ENCODE measurements at places on chromosomes 2 and 18. TPM values are rescaled to one million over a fixed set of nuclear protein-coding genes. Genes with fewer than 3 reads are reported as not detected.

HRH4 gene
- 2.5 TPM for total RNA-seq

GNAL gene
- 4.2 TPM for total RNA-seq

DQX1 gene
- total RNA-seq = 1.9 TPM

MAP2 gene
- total RNA-seq = 51.6 TPM

GPR17 gene
- not detected for total RNA-seq

HDLBP gene
- total RNA-seq = 447 TPM

DNA sequence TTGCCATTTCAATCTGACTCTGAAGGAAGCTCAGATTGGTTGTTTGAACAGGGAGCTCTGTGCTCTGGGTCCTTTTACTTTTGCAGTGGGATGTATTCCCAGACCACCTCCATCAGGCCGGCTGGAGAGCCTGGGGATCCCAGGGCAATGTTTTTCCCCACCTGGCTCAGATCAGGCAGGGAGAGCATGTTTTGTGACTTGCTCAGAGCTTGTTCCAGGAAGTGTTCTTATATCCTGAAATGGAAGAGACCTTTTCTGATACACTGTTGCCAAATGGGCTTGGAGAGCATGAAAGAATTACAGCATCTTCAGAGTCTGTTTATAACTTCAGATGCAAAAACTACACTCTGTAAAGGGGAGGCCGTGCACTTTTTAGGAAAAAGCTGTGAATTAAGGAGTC, 56.0 kb downstream of the LIPG start:
- DNase-seq = no peak

DNA sequence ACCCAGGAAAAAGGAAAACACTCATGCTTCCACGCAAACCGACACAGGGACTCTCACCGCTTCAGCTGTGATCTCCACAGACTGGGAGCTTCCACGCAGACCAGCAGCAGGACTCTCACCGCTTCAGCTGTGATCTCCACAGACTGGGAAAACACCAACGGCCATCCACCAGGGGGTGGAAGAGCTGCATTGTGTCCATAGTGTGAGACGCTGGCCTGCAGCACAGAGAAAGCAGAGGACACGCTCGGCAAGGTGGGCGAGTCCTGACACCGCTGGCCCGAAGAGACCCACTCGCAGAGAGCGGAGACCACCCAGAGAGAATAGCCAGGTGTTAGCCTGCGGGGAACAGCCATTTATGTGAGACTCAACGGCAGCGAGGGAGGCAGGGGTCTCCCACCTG, 42.5 kb upstream of the NFATC1 start:
- no peak for DNase-seq

DNA sequence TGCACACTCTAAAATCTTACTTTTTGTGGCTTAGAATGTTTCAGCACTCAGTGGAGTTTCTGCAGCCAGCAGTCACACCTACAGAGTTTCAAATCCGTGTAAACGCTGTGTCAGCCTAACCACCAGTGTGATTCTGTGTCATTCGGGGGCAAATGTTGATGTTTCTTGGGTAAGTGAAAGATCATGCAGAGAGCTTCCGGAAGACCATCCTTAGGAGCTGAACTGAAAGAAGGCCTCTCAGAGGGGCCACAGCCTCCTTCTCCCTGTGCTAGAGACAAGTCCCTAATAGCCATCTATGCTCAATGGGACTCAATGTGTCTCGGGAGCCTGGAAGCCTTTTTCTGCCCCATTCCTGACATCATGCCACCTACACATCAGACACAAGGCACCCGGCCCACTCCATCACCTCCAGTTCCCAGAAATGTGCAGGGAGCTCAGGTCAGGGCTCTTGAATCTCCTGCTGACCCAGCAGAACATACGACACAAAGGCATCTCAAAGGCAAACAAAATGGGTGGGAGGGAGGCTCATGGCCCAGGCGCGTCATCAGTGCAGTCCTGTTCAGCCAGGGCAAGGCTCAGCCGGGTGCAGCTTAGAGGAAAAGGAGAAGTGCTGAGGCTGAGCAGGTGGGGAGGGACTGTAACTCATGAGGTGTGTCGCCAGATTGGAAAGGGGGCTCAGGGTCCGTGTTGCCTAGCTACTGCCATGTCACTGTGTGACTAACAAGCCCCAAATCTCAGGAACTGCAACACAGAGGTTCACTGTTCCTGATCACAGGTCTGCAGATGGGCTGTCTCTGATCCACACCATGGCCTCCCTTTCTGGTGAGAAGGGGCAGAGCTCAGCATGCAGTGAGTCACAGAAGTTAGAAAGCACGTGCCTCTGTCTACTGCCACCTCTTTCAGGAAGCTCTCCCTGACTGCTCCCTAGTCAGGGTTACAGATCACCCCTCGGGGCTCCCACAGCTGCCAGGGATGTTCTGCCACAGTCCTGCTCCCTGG, 82.0 kb downstream of the SMAD7 start:
- no peak for DNase-seq

DNA sequence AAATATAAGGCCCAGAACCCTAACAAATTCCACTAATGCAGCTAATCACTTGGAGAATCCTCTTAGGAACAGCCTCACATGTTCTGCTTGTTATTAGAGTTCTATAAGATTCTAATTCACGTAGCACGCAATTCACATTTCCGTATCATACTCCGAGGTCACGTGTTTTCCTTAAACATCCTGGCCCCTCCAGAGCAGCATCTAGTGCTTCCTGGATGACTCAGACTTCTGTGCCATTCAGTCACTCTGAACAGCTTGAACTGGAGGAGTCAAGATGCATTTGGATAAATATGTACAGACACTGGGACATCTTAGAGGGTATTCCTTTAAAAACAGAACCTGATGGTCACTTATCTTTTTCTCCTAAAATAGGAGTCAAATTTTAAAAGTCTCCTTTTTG, 156.5 kb downstream of the MYO5B start:
- no peak for DNase-seq

GRCh38 chr2:27860111-27860510, 30.1 kb downstream of the RBKS start:
- no peak for DNase-seq

DNA sequence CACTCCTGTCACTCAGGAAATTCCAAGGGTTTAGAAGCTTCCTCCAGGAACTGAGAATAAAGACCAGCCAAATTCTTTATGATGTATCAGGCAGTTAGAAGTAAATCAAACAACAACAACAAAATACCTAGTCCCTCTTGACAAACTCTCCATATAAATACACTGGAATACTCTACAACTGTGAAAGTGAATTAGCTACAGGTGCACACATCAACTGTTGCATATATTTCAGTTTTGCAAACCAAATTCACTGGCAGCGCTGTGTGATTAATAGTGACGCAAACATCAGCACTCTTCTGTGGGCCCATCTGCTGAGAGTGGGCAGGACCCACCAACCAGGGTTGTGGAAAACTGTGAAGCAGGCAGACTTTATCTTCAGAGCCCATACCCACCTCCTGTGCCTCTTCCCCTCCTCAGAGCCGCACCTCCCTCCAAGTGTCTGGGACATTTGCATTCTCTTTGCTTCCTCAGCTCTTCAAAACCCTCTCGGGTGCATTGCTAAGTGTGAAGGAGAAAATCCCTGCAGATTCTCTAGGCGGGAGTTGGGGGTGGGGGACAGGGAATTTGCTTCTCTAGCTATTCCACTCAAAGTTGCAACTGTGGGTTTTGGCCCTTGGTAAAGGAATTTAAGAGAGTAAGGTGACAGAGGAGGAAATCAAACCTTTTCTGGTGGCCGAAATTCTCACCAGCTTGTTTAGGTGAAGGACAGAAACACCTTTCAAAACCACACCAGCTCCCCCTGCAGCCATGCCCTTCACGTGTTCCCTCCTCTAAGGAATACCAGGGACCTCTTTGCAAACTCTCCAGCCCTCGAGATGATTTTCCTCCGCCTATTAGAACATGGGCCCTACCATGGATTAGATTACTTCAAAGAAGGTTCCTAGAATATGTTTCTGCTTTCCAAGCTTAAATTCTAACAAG, 119.3 kb downstream of the MRO start:
- DNase-seq = no peak

Measured in thoracic aorta (tissue), 2 donors.